ENCODE measurements at places on chromosomes 12 and 14. TPM values are rescaled to one million over a fixed set of nuclear protein-coding genes. Genes with fewer than 3 reads are reported as not detected.

TULP3 gene
- total RNA-seq = 9.3 TPM

GRCh38 chr12:124392667-124393413 lies 97.9 kb downstream of the RFLNA start:
- DNase-seq = no peak

GRCh38 chr12:54374562-54375258 lies 9.8 kb downstream of the ZNF385A start:
- DNase-seq = no peak

DNA sequence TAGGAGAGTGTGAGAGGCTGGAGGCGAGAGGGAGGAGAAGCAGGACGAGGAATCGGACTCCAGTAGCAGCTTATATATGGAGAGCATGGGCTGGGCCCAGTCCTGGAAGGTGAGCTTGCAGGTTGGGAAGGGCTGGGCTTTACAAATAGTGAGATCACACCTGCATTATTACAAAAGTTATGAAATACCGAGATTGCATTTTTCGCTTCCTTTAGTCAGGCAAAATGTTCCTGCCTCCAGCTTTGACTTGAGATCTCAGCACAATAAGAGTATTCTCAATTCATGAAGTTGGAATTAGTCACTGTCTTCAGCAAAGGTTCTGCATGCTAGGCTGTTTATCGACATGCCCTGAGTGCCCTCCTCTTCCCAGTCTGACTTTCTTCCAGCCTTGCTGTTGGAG lies at the start of gene KRT6B:
TSS of gene KRT6B (minus strand) at position 46 of the 400 bp plus-strand sequence. CDS start 68 bp downstream, outside the sequence.
- DNase-seq = no peak

DNA sequence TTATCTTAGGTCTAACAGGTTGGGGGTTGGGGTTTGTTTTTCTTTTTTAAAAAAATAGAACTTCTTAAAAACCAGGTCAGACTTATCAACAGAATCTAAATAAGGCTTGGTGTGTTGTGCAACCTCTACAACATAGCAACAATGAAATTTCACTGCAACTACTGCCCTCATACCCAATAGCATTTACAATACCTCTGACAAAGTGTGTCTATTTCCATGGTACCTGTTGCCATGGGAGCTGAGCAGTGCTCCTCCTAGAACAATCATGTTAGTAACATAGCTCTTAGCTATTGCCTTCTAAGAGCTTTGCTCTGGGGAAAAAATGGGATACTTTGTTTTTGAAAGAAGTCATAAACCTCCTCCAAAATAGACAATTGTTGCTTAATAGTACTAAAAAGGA lies 103.3 kb upstream of the CCDC175 start:
- no peak for DNase-seq

Data from CD8-positive, alpha-beta memory T cell (primary cell).